Neural crest cell (in vitro differentiated cells): ENCODE measurements at places on chromosomes 16 and 17. TPM values are rescaled to one million over a fixed set of nuclear protein-coding genes. Genes with fewer than 3 reads are reported as not detected.

- no peak for DNase-seq
Measured at GRCh38 chr16:24146518-24146917, 109.6 kb upstream of the CACNG3 start.

DNA sequence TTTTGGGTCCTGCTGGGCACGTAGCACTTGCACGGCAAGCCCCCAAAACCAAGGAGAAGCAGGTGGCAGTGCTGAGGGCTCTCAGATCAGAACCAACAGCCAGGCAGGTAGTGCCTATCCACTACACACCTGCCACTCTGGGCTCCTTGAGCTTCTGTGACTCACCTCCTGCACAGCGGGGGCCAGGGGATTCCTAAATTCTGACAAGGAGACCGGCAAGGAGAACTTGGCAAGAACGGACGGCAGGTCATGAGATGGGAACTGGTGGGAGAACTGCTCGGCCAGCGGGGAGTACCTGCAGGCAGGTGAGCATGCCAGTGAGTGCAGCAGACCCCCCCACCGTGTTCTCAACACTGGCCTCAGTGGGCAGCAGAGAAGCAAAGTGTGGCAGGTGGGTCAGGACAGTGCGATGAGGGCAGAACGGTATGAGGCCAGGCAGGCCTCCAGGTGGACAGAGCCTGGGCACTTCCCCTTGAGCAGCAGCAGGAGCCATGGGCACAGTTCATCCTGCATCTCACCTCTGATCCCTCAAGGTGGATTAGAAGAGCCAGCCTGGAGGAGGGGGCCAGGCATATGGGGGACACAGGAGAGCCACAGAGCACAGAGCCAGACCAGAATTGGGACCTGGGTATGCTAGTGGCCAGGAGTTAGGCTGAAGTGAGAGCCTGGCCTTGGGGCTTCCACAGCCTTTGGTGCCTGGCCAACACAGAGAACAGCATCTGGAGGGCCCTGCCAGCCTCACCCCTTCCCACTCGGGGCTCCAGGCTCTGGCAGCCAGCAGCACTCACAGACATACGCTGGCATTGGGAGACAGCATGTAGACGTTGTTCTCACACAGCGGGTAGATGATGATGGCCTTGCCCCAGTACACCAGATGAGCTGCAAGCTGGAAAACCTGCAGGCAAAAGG, 14.7 kb downstream of the MPG start:
- no peak for DNase-seq

- no peak for DNase-seq
Measured at GRCh38 chr16:69116256-69116875, 10.9 kb downstream of the HAS3 start.

DNA sequence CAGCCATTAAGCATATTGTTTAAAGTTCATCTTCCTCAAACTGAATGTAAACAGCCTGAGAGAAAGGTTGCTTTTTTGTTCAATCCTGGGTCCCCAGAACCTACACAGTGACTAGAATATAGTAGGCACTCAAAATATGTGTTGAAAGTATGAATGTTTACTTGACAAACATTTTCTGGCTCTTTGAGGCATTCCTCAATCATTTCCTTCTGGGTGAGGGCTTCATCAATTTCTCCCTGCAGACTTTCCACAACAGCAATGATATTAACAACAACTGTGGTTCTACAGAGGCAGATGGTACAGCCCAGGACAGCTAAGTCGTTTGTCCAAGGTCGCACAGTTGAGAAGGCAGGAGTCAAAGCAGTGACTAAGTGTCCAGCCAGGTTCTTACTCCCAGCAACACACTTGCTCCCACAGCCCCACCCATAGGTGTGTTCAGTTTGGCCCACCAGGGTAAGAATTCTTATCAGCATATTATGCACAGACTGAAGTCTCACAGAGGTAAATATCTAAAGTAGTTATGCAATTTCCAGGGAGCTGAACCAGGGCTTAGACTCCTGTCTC, 61.1 kb downstream of the HS3ST3B1 start:
- DNase-seq = no peak

- DNase-seq = no peak
Measured at GRCh38 chr17:27862004-27862403, 31.2 kb downstream of the LYRM9 start.

DNA sequence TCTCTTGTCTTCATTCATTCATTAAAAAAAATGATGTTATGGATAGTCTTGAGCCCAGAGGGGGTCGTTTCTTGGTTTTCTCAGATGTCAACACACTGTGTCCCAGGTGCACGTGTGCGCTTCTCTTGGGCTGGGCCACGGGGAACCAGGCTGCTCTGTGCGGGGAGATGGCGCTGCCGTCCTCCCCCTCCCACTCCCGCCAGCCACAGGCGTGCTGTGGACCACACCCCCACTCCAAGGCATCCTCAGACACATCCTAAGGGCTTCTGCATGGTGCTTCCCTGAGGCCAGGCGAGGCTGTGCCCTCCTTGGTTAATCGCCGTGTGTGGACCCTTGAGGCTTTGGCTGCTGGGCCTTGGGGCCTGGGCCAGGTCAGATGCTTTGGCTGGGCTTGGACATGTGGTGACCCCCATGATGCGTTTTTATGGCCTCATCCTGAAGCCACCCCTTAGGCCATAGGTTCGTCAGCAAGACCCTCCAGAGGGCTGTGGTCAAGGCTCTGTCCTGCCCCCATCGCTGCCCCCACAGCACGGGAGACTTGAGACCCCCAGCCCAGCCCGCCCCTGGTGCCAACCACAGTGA, 245.7 kb upstream of the CIBAR2 start:
- no peak for DNase-seq

GRCh38 chr17:28402224-28402630, 3.8 kb downstream of the SLC46A1 start:
- DNase-seq = no peak

DNA sequence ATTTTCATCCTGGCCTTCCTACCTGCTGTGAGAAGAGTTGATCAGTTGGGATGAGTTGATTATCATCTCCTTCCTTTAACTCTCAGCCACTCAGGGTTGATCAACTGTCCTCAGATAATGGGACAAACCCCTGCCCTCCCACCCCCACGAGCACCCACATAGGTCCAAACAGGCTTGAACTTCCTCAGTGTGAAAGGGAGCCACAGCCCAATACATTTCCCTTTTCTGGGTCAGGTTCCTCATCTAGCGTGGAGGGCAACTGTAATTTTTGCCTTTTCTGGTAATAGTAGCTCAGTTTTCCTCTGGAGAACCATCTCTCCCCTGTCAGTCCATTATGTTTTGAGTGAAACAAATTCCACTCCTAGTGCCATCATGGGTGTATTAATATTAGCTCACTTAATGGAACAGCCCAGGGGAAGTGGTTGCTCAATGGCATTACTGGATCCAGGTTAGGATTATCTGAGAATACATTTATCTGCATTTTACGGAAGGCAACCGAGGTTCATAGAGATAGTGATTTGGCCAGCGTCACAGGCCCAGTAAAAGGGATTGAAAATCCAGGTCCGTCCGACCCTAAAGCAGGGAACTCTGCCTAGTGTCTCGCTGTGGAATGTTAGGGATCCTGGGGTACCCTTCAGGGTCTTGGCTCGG, 476 bp upstream of the LPCAT2 start:
- no peak for DNase-seq

GRCh38 chr16:9334103-9334502, 242.7 kb downstream of the HAPSTR1 start:
- DNase-seq = no peak

The KRT36 gene
- total RNA-seq = not detected in 2 replicates

The OTOA gene
- 0.21 and 0.34 TPM in 2 replicates for total RNA-seq

The KIF1C gene
- 61.7 and 68.4 TPM in 2 replicates for total RNA-seq
